ENCODE measurements at places on chromosomes 11 and 22.

- no peak for DNase-seq
Measured at GRCh38 chr11:78567209-78567608, 7.5 kb downstream of the NARS2 start.

DNA sequence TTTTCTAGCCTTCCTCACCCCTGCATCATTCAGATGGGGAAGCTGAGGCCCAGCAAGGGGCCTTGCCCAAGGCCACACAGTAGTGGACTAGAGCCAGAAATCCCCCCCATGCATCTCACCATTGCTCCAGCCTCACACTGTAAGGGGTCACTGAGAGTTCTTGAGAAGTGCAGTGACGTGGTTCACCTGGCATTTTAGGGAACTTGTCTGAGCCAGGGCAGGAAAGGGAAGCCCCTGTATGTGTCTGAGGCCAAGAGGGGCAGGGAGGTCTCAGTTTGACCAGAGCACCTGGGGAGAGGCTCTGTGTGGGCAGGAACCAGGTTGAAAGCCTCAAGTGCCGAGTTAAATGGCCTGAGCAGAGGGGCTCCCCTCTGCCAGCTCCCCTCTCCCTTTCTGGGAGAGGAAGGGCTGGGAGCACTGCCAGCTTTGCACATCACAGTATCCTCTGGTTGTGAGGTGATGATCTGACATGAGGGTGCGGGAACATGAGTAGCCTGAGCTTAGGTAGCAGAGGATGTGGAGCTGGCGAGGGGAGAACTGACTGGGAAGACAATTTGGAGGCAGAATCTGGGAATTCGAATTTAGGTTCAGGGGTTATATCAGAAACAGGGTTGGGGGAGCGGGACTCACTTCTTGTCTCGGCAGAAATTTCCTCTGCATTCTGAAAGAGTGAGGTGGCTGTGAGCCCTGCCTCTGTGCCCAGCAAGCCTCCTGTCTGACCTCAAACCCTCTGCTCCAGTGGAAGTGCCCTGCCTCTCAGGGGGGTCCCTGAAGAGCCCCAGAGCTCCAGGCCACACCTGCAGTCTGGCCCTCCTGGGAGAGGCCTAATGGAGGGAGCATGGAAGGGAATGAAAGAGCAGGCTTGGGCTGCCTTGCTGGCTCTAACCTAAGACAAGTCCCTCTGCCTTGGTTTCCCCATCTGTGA, 14.6 kb downstream of the ARHGEF17 start:
- DNase-seq: peak; percentile 67

- DNase-seq: no peak
Measured at GRCh38 chr11:6356503-6357055, 33.7 kb upstream of the SMPD1 start.

- peak; percentile 32 for DNase-seq
Measured at GRCh38 chr11:77821349-77821851, 456 bp downstream of the AAMDC start.

DNA sequence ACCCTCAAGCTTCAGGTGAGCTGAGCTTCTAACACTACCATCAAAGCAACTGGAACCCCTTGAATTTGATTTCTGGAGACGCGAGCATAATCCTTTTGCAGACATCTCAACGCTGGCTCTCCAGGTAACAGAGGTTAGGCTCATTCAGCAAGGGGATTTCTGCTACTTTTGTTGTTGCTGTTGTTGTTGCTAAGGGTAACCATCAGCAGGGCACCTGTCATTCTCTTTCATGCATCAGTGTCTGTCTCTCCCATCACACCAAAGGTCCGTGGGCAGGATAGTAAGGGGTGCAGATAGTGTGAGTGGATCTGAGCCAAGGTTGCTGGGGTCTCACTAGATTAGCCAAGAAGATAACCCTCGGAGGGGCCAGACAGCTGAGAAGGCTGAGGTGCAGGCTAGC, 90.3 kb downstream of the TP53I11 start:
- no peak for DNase-seq

DNA sequence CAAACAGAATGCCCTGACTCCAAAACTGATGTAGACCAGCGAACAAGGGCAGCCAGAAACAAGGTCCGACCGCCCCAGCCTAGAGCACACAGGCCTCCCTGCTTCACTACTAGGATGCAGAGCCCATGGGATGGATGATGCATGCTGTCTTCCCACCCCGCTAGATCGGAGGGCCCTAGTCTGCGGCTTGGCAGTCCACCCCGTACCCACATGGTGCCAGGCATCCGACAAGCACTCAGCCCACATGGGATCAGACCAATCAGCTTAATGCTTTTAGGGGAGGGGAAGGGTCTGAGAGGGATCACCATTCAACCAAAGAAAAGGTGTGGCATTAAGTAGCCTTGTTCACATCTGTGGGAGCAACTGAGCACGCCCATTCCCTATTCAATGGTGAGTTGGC, 30.6 kb downstream of the PISD start:
- no peak for DNase-seq
